A549 treated with CORT108297 at 1 μM for 4 hours (cell line): ENCODE measurements at places on chromosomes 3 and 15. TPM values are rescaled to one million over a fixed set of nuclear protein-coding genes. Genes with fewer than 3 reads are reported as not detected.

The EFHB gene
- total RNA-seq, result 0.29 to 1.2 TPM (median 0.72 TPM) in 5 replicates

The PLSCR4 gene
- total RNA-seq, result 4.7 to 6.5 TPM (median 5.2 TPM) in 5 replicates

The GOLGA8Q gene
- 0.07 to 0.18 TPM in 2 of 5 replicates, not detected in the others for total RNA-seq

The ROBO1 gene
- total RNA-seq, result 9.1 to 16.4 TPM (median 13.2 TPM) in 5 replicates

The AMOTL2 gene
- 37.2 to 46.2 TPM (median 44.0 TPM) in 5 replicates for total RNA-seq

The ARRDC4 gene
- total RNA-seq, result 0.15 to 0.24 TPM (median 0.21 TPM) in 5 replicates

The DAPK2 gene
- total RNA-seq, result 3.8 to 5.4 TPM (median 3.9 TPM) in 5 replicates

The CCR1 gene
- total RNA-seq, result not detected in 5 replicates

The FAM227B gene
- 0.44 to 1.1 TPM (median 0.82 TPM) in 5 replicates for total RNA-seq

The NTRK3 gene
- 17.6 to 23.0 TPM (median 21.1 TPM) in 5 replicates for total RNA-seq

The SEMA6D gene
- total RNA-seq, result not detected in 5 replicates

The TUSC7 gene
- total RNA-seq, result not detected in 5 replicates

The ZBTB47 gene
- 4.9 to 7.4 TPM (median 6.5 TPM) in 5 replicates for total RNA-seq

The SLC6A1 gene
- total RNA-seq, result not detected in 5 replicates

The TRPM1 gene
- not detected in 5 replicates for total RNA-seq

The CTXN2 gene
- total RNA-seq, result 0.02 to 0.05 TPM (median 0.03 TPM) in 4 of 5 replicates, not detected in the other

The LSMEM2 gene
- total RNA-seq, result 0.09 TPM in 2 of 5 replicates, not detected in the others

The ARIH2 gene
- 56.2 to 63.6 TPM (median 57.0 TPM) in 5 replicates for total RNA-seq
